Hippocampal formation (tissue), 2 donors: ENCODE measurements at places on chromosomes 11 and 22.

DNA sequence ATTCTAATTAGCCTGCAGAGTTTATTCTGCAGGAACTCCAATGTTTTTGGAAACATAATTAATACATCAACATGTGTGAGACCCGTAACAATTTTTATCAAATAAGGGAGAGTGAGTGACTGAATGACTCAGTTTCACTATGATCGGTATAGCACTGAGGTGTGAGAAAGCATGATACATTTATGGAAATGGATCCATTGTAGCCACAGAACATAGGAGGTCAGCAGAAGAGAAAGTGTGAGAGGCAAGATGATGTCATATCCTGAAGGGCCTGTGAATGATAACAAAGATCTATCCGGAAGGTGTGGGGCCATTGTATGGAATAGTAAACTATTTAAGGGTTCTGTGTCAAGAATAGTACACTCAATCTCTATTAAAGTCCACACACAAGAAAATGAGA lies 1406.1 kb upstream of the TENM4 start:
- no peak for DNase-seq

DNA sequence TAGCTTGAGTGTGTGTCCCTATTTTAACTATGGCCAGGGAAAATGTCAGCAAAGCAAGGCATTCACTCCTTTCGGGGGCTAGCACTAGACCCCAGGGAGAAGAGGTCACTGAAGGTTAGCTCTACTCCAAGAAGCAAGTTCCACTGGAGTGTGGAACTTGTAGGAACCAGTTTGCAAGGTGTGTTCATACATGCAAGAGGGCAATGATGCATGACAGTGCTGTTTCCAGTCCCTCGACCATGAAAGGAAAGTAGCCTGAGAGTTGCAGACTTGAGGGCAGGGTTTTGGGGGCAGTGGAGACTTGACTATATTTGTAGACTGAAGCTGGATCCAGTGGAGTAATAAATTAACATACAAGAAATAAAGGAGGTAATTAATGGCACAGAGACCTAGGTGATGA lies 21.6 kb upstream of the SLC36A4 start:
- no peak for DNase-seq

- no peak for DNase-seq
These were observed 19.6 kb downstream of the KCTD21 start for GRCh38 chr11:78168539-78169477.

DNA sequence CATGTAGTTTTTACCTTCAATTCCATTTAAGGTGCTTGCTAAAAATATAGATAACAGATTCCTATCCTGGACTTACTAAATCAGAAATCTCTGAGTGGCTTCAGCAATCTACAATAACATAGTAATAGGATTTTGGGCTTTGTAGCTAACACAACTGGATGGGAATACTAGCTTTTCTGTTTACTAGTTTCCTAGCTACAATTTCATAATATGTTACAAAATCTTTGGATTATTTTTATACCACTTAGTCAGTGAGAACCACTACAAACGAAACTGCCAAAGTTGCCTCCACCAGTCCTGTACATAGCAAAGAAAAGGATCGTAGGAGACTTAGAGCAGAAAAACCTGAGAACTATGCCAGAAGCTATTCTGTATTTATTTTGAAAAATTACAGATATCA lies 87.7 kb upstream of the ANO3 start:
- no peak for DNase-seq

GRCh38 chr11:61654397-61654829 lies 25.8 kb upstream of the DAGLA start:
- DNase-seq: no peak

DNA sequence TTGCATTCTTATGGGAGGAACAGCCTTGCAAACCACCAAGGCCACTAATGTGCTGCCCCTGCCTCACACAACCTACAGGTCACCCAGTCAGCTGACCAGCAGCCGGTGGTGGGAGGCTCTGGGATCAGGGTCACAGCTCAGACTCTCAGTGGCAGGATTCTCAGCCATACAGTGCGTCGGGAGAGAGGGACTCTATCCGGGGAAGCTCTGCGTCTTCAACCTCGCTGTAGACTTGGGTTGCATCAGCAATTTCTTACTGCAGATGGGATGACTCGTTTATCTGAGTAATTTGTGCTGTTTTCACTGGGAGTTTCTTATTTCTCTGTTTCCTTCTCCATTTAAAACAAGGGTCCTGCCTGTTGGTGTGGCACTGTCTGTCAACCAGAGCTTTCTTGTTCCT lies 257.7 kb downstream of the TBC1D22A start:
- no peak for DNase-seq

DNA sequence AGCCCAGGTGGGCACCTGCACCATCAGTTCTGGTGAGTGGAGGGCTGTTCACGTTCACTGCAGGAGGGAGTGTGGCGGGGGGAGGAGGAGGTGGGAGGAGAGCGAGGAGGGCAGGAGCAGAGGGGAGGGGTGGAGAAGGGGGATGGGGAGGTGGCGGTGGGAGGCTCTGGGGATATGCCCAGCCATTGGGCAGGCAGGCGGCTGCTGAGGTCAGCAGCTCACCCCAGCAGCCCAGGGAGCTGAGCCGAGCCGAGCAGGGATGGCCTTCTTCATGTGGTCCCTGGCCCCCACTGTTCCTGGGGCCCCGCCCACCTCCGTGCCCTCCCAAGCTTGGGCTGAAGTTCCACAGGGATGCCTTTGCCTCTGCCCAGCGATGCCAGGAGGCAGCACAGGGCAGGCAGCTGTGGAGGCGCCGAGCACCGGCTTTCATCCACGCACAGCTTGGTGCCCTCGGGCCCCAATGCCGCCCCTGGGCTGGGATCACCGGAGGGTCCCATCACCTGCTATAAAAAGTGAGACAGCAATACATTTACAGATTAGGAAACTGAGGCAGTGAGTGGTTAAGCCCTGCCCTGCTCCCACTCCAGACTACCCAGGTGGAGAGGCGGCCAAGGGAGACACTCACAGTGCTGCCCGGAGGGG lies 21.6 kb downstream of the RTN4R start:
- no peak for DNase-seq

DNA sequence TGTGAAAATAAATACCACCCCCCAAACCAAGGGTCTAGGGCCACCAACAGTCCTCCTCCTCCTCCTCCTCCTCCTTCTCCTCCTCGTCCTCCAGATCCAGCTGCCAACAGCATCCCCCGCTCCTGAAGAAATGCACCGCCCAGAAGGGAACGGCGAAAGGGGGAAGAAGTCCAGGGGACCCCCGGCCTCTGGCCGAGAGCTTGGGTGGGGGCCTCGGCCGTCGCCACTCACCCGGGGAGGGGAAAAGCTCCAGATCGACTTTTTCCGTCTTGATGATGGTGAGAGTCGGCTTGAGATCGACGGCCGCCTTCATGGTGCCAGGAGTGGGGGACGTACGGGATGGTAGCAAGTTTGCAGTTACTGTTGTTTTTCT lies 65.7 kb downstream of the ETS1 start:
- no peak for DNase-seq

DNA sequence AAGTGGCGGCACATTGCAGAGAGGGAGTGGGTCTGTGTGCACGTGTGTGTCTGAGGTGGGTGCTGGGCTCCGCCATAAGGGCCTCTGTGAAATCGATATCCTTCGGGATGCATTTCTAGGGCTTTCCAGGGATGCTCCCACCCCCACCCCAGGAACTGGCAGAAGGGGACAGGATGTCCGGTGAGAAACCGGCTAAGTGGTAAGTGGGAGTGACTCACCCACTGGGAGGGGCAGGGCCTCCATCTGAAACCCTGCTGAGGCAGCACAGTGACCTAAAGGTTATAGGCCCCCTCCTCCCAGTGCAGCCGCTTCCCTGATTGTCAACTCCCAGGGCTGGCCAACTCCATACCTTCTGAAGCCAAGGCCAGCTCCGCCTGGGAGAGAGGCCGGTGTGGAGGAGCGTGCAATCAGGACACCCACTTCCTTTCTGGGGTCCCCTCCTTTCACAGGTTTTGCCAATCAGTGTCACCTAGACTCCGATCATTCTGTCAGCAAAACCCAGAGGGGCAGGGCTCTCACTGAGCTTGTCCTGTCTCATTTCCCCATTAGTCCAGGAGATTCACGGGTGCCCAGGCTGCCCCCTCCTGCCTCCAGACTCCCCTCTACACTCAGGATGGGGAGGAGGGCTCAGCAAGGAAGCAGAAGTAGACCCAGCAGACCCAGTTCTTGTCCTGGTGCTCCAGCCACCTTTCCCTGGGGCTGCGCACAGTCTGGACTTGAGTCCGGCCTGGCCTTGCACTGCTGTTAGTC lies 44.5 kb downstream of the NECTIN1 start:
- DNase-seq: no peak

DNA sequence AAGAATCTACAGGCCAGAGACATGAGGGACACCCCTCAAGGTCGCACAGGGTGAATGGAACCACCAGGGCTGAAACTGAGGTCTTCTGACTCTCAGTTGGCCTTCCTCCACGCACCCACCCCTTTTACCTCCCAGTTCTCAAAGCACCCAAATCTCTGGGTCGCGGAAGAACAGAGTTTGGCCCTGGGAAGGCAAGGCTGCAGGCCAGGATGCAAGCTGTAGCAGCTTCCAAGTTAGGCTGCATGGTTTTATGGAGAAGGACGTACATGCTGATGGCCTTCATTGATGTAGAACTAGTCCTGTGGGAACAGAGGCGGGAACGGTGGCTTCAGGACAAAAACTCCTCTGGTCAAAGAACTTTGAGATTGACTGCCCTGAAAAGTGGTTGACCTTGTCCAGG lies 143.5 kb upstream of the B3GAT1 start:
- no peak for DNase-seq

- DNase-seq: no peak
These were observed 7.6 kb downstream of the OR9G4 start for GRCh38 chr11:56740886-56741285.

- peak; percentile 68 for DNase-seq
These were observed 191.0 kb downstream of the NAV2 start for GRCh38 chr11:19903620-19904069.

DNA sequence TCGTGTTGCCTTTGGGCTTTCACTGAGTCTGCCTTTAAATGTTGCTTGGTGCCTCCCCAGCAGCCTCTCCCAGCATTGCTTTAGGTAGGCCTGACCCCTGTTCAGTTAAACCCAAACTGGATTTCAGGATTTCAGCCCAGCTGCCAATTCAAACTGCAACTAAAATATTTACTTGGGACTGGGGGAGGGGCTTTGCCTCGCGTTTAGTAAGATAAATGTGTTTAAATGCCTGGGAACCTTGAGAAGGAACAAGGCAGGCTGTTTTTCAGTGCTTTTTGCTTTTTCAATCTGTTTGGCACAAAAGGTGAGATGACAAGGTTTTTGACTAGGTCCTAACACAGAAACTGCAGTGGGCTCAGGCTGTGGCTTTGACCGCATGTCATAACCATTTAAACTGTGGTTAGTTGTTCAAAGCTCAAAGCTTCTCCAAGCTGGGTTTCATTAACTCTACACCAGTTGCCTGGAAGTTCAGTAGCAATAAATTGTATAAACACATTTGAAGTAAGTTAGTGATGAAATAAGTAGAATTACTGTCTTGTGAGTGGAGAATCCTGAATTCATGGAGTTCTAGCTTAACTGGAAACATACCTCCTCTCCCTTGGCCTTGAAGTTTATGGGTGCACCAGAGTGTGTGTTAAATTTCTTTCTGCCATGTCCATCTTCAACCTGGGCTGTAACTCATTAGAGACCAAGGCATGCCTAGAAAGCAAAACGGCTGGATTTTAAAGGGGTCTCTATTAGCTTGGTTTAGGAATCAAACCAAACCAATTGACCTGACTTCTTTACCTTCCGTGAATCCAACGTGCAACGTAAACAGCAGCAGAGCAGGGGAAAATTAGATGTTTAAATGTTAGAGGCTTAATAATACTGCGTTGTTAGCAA lies 3.6 kb downstream of the PKNOX2 start:
- DNase-seq: no peak

DNA sequence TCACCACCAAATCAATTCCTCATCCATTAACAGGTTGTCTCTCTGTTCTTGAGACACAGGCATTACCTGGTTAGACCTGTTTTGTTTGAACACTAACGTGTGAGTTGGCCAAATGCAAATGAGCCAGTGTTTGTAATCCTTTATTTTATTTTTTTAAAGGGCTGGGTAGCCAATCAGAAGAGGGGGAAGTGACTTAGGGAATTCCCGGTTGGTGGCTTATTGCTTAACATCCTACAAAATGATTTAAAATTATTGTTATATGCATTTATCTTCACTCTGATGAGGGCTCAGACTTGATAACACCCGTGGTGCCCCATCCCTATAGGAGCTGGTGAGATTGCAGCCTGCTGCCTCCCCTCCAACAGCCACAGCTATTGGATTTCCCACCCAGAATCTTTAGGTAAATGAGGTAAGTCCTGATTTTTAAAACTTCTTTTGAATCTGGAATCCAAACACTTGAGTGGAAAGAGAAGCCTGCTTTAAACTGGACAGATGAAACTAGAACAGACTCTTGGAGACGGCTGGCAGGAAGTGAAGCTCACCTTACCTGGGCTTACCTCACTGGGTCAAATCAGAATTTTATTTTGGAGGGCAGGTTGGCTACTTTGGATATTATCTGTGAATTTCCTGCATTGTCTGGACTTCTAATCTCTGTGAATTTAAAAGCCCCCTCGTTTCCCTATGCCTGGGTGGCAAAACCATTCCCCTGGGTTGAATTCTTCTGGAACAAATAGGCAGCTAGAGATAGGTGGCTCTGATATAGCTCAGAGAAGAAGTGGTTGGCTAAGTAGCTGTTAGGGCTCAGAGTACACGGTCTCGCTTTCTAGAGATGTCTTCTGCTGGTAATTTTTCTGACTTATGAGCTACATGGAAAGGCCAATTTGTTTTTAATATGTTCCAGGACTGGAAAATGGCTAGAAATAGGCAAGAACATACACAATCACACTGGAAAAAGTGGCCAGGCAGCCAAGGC lies at the start of gene EHF:
EHF (plus strand) TSS at position 274 of the 973 bp plus-strand sequence. CDS start 21,538 bp downstream, outside the sequence.
- DNase-seq: no peak

GRCh38 chr11:77083566-77084245 lies 16.9 kb downstream of the CAPN5 start:
- no peak for DNase-seq

DNA sequence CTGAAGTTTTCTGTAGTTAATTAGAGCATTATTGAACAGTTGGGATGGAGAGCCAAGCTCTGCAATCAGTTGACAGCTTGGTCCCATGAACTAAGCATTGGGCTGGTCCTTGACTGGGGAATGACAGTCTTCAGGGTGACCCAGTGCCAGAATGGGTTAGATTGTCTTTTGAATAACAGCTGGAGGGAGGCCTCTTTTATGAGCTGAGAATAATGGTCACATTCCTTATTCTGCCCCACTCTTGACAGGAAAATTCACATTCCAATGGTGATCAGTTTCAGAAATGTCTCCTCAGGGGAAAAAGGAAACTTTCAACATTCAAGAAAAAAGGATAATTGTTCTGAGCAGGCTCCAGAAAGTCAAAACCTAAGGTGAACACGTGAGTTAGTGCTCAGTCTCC lies 113.9 kb downstream of the KIRREL3 start:
- DNase-seq: no peak

GRCh38 chr11:126355324-126355925 lies at the start of gene ST3GAL4:
Gene ST3GAL4, plus strand, starts transcription at chr11:126355686. Its CDS starts 50,470 bp downstream, at chr11:126406156.
- peak; percentile 85 for DNase-seq
